NT2/D1 (cell line): ENCODE measurements at places on chromosomes 16 and 17.

- DNase-seq: no peak
These were observed 6.9 kb upstream of the MAPK7 start for GRCh38 chr17:19371259-19372010.

GRCh38 chr17:75557075-75557851, 30.3 kb upstream of the MYO15B start:
- DNase-seq: no peak

GRCh38 chr17:29240968-29241963, 5.4 kb upstream of the CRYBA1 start:
- DNase-seq: peak; percentile 77

- no peak for DNase-seq
These were observed 519 bp downstream of the ST6GALNAC2 start for GRCh38 chr17:76585033-76585648.

DNA sequence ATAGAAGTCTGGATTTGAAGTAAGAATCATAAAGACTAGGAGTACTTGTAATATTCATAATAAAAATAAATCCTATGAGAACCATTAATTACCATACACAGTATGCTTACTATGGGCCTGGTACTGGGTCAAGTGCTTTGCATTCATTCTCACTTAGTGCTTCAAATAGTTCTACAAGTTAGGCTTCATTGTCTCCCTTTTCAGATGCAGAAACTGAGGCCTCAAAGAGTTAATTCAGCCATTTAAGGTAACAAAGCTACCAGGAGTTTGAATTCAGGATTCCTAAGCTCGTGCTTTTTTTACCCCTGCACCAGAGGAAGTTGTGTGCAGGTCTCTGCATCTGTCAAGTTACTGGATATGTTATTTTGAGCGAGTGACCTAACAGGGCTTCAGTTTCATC, 1098.4 kb upstream of the EEF2KMT start:
- peak; percentile 92 for DNase-seq

DNA sequence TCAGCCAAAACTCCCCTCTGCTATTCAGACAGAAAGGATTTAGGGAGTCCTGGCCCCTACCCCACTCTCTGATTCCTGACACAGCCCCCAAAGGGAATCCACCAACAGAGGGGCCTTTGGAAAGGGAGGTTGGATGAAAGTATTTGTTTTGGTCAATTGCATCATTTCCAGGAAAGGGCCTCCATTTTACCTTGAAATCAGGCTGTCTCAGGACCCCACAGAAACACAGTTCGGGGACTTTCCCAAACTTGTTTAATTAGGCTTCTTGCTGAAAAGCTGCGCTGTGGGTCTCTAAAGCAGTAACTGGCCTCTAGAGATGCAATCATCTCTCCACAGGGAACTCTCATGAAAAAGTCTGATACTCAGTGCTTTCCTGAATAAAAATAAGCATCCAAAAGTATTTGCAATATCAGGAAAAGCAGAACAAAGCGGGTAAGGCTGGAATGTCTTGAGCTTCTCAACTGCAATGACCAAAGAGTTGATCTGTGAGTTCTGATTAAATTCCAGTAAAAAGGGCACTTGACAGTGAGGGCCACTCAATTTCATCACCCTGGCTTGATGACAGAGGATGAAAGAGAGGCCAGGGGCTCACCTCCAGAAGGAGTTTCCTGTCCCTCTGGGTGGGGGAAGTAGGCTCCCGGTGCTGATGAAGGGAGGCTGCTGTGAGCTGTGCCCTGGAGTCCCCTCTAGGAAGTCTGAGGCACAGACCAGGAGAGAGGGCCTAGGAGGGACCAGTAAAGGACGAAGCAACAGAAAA, 36.3 kb downstream of the LYRM9 start:
- no peak for DNase-seq

GRCh38 chr17:42116705-42117396, 4.3 kb downstream of the KAT2A start:
- peak; percentile 51 for DNase-seq
